Activated CD8-positive, alpha-beta T cell treated with anti-CD3 and anti-CD28 coated beads for 36 hours (primary cell): ENCODE measurements at places on chromosomes 16 and 17. TPM values are rescaled to one million over a fixed set of nuclear protein-coding genes. Genes with fewer than 3 reads are reported as not detected.
A peak's percentile ranks its signal among the peaks of the same experiment; 100 is the strongest.

DNA sequence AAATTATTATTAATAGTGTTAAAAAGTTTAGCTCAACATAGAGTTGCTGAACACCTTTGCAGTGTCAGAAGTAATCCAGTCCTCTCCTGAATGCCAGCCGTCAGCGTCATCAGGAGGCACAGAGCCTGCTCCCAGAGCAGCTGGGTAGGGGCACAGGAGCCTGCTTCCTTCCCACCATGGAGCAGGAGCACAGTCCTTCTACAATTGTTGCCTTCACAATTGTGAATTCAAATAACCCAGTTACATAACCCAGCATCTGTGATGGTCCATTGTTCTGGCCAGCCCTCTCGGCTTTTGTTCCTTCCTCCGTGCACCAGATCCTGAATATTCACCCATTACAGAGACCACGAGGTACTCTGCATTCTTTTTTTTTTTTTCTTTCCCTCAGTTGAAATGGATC lies 393.9 kb upstream of the MAF start:
- no peak for DNase-seq

- no peak for DNase-seq
Measured at GRCh38 chr17:51486885-51487520, 226.7 kb downstream of the UTP18 start.

DNA sequence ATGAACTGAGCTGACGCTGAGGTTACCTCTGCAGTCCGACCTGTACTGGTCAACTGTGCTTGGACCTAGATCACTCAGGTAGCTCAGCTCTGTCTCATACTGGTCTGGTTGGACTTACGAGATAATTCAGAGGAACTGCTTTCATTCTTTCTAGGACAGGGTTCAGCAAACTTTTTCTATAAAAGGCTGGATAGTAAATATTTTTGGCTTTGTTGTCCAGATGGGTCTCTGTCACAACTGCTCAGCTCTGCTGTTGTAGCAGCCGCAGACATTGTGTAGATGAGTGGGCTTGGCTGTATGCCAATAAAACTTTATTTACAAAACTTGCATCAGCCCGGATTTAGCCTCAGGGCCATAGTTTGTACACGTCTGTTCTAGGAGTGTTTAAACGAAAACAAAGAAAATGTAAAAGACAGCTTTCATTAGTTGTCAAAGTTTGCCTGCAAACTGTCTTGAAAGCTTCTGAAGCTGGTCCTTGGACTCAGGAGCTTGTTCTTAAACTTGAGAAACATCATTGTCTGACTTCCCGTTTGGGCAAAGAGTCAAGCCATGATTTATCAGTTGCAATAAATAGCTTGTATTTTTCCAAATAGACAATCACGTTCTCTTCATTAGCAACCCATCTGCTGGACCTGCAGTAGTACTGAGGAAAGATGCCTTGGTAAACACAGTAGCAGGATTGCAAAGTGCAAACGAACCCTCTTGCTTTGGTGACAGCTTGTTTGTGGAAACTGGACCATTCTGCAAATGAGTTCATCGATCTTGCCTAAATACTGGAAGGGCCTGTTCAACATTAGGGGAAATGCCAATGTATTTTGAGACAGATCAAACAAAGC lies 253.4 kb downstream of the SNX29 start:
- DNase-seq = no peak

DNA sequence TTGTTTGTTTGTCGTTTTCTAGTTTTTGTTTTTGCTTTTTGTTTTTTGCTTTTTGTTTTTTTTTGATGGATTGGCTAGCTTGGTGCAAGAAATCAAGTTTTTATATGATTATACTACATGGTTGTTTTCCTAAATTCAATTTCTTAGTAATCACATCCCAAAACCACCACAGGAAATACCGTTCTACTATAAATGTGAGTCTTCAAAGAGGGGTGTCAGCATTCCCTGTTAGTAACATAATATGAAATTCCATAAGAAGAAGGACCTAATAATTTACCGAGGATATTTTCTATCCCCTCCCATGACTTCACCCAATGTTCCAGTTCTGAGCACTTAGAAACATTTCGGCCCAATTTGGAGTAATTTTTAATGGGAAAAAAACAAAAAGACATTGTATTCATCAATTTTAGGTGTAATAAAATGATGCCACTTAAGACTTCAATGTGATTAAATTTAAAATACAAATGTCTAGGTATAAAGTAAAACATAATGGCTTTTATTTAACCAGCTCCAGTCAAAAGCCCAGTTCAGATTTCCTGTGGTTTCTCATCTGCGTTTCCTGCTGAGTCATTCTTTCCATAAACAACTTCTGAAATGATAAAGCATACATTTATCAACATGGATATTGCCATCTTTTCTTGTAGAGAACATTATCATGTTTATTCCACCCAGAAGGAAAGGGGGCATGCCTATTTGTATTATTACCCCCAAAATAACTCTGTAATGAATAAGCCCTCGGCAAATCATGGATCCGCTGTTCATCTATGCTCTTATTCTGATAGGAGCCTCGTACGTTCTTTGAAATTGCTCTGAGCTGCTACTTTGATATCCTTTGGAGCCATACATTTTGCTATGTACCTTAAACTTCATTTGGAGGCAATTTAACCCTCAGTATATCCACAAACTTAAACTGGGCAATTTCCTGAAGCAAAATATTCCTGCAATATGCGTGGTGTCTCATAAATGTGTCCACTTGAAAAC lies 28.1 kb downstream of the HSBP1 start:
- no peak for DNase-seq

- DNase-seq = no peak
Measured at GRCh38 chr17:57458718-57459285, 202.5 kb downstream of the MSI2 start.

GRCh38 chr16:83296505-83296904 lies 511.3 kb upstream of the HSBP1 start:
- DNase-seq = no peak

GRCh38 chr17:44209786-44210341 lies 9.6 kb downstream of the UBTF start:
- peak; percentile 80 for DNase-seq

DNA sequence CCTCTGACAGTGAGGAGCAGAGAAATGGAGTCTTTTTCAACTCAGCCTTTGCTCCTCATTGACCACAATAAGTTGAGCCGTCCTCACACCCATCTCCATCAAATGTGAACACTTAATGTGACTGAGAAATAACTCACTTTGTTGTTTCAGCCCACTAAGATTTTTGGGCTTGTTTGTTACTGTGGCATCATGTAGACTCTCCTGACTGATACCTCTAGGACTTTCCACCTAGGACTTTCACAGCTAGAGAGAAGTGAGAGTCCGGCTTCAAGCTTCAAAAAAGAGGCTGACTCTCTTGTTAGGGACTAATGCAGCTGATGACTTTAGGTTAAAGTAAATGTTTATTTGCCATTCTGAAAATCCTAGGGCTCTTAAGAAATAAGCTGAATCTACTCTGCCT lies 435.0 kb downstream of the TMEM114 start:
- no peak for DNase-seq

DNA sequence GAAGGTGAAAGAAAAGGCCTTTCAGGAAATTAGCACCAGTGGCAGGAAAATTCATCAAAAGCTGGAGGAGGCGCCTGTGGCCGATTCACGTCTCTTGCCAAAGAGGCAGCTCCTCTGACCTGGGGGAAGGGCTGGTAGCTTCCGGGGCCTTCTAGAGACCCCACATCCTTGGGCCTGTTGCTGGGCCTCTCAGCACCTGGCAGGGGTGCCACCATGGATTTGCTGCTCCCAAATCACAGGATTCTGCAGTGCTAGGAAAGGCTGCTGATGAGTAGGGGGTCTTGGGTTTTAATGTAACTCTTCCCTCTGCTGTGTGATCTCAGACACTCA lies 11.6 kb upstream of the CBFB start:
- peak; percentile 2 for DNase-seq

DNA sequence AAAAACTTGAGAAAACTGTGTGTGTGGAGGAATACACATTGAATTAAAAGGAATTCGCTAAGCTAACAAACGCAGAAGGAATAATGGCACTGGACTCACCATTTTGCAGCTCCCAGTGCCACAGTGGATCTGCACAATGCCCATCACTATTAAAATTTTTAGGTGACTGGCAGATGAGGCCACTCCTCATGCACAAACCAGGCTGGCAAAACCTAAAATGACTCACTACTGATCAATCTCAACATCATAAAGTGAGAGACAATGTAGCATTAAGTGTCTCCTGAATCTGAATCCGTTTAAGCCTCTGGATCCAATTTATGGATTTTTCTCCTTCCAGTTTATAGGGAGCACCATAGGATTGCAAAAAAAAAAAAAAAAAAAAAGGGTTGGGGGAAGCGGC lies 20.6 kb downstream of the MYH10 start:
- DNase-seq = no peak

DNA sequence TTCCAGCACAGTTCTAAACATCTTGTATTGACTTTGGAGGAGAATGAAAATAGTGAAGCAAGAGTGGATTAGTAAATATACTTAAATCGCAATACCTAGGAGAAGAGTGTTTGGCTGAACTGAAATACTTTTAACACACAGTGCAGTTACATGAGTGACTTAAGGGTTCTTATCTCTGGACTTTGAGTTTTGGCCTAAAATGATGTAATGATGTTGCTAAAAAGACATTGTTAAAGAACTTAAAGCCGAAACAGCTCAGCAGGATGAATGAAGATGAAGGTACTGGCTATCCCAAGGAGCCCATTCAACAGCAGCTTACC lies 28.1 kb downstream of the PMP22 start:
- DNase-seq = no peak

- no peak for DNase-seq
Measured at GRCh38 chr16:54159490-54160080, 127.0 kb downstream of the IRX3 start.

DNA sequence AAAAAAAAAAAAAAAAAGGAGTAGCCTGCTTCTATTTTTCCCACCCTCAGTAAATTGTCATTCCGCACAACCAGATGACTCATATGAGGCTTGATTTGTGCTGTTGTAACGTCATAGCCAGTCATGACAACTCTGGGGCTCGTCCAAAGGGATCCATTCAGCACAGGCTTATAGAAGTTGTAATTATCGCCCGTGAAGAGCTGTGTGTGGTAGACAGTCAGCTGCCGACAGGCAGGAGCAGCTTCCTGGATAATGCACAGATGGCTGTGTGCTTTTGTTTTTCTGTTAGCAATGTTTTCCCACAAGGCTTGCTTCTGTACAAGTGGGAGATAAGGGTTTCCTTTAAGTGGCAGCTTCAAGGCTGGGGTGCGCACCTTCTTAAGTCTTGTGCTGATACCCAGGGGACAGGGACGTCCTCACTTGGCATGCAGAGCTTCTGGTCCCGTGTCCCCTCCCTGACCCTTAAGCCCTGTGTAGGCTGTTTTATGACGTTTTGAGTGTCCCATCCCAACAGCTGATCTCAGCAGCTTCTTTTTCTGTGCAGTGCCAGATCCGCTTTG lies 26.0 kb downstream of the SNX29 start:
- DNase-seq = no peak

DNA sequence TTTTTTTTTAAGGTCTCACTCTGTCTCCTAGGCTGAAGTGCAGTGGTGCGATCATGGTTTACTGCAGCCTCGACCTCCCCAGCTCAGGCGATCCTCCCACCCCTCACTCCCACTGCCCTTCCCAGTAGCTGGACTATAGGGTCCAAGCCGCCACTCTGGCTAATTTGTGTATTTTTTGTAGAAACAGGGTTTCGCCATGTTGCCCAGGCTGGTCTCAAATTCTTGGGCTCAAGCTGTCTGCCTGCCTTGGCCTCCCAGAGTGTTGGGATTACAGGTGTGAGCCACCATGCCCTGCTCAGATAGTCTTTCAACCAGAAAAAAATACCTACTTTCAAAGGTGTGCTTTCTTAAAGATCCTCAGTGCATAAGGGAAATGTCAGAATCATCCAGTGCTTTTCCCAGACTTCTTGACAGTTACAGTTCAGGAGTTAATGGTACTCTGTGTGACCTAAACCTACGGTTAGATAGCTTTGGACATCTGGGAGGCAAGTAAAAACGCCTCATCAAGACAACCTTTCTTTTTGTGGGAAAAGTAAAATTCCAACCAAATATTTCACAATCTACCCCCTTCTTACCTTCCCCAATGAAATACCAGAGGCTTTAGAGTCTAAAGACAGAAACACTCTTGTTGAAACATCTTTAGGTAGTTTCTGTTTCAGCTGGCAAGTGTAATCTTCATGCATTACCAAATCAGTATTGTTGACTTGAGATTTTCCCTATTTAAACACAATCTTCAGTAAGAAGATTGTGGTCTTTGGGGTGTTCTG lies 6.8 kb downstream of the RSPRY1 start:
- no peak for DNase-seq

GRCh38 chr17:39462631-39463375 lies 1.5 kb downstream of the CDK12 start:
- DNase-seq = peak; percentile 9

- no peak for DNase-seq
Measured at GRCh38 chr16:19282101-19282500, 3.4 kb upstream of the CLEC19A start.

- no peak for DNase-seq
Measured at GRCh38 chr17:79788989-79789942, 7.6 kb downstream of the CBX8 start.

DNA sequence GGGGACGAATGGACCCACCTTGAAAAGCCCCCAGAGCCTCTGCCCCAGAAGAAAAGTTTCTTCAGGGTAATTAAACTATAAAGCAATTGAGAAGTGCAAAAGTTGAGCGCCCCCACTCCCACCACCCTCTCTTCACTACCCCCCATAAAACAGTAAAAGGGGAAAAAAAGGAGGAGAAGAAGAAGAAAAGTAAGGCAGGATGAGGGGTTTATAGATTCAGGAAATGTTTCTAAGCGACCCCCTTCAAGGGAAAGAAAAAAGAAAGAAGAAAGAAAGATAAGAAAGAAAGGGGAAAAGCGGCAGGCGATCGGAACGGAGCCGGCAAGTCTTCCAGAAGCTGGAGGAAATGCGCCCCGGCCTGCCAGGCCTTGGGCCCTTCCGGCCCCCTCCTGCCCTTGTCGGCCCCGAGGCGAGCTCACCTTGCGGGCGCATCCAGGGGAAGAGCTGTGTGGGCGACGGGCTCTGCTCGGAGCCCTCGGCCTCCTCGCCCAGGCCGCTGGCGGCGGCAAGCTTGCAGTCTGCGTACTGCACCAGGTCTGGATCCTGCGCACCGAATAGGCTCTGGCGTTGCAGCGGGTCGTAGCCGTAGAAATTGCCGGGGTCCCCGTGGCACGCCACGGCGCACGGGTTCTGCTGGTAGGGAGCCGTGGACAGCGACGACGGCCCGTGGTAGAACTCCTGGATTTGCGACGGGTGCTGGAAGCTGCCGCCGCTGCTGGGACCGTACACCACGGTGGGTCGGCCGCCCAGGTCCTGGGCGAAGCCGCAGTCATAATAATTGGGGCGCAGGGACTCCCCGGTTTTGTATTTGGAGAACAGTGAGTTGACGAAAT lies 1.0 kb downstream of the HOXB8 start:
- peak; percentile 51 for DNase-seq

GRCh38 chr16:52547834-52548215 lies 882 bp upstream of the TOX3 start:
- DNase-seq = no peak

KCNG4 gene
- total RNA-seq = not detected

NOXO1 gene
- total RNA-seq = not detected

LITAFD gene
- total RNA-seq = not detected

PYCARD gene
- total RNA-seq = 5.9 TPM

SOCS3 gene
- 48.6 TPM for total RNA-seq

JPT1 gene
- 203 TPM for total RNA-seq

SPATA32 gene
- 0.63 TPM for total RNA-seq
